ENCODE measurements at places on chromosomes 13 and 19. TPM values are rescaled to one million over a fixed set of nuclear protein-coding genes. Genes with fewer than 3 reads are reported as not detected.

Gene DHPS
- polyA plus RNA-seq: 50.3 TPM

Gene COL5A3
- 0.26 TPM for polyA plus RNA-seq

Gene MEIS3
- polyA plus RNA-seq: 0.99 TPM

Gene ATP12A
- not detected for polyA plus RNA-seq

Measured in liver (tissue), 10 donors.